Panc1 (cell line): ENCODE measurements at places on chromosomes 4 and X.

GRCh38 chr4:140611854-140612253 lies 43.1 kb upstream of the UCP1 start:
- DNase-seq = no peak

DNA sequence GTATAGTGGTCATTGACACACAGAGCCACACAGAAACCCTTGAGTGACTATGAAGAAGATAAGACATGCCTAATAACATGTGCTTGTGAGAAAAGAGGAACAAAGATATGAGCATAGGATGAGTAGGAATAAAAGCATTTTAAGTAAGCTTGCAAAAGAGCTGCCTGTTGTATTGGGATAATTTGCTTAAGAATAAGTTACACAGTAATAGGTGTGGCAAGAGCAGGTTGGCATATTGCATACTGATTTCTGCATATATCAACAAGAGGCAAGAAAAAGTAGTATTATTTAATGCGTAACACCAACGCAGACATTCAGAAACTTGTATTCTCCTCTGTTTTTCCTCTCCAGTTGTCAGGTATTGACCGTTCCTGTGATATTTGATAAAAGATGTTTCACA lies 111.5 kb upstream of the UGT8 start:
- no peak for DNase-seq

- DNase-seq = no peak
These were observed 601 bp downstream of the SMARCAD1 start for GRCh38 chr4:94208266-94208665.

DNA sequence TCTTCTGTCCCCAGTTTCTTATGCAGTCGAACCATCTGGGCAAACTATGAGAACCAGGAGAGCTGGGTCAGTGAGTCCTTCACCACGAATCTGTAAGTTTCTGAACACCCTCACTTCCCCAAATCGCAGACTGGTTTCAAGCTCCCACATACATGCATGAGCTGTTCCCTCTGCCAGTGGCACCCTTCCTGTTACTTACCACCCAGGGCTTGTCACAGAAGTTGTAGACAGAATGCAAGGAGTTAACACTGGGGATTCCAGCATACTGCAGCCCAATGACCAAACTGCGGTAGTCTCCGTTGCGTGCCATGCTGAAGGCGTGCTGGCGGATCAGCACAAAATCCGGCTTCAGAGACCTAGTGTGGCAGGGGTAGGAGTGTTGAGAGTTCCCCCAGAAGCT lies 14.6 kb downstream of the SYN1 start:
- no peak for DNase-seq

- DNase-seq = no peak
These were observed 69.8 kb downstream of the SHROOM3 start for GRCh38 chr4:76504613-76505465.

DNA sequence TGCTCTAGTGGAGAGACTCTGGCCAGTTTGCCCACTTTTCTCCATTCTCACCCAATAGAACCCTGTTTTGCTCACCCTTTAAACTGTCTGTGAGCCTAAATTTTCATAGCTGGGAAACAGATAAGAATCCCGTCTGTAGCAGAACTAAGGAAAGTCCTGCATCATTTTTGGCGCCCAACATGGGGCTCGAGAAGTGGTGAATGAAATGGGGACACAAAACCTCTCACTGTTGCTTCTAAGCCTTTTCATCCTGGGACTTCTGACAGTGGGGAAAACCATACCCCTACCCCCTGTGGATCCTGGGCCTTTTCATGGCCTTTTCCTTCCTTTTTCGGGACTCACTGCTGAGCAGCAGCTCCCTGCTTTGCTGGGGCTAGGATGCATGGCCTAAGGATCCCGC lies 189.9 kb downstream of the INPP4B start:
- DNase-seq = no peak

DNA sequence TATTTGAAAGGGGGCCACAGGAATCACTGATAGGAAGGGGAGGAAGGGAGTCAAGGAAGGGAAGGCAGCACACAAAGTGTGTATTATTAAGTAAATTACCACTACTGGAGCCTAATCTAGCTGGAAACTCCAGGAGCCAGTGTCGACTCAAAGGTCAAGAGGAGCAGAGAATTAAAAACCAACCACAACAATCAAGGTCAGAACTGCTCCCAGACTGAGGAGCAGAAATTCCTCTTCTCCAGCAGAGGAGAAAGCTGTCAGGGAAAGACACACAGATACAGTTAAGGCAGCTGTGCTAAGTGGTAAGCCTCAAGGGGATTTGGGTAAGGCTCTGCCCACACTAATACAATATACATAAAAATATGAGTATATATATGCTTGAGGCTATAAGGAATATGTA lies 87.5 kb upstream of the PTPN13 start:
- no peak for DNase-seq

DNA sequence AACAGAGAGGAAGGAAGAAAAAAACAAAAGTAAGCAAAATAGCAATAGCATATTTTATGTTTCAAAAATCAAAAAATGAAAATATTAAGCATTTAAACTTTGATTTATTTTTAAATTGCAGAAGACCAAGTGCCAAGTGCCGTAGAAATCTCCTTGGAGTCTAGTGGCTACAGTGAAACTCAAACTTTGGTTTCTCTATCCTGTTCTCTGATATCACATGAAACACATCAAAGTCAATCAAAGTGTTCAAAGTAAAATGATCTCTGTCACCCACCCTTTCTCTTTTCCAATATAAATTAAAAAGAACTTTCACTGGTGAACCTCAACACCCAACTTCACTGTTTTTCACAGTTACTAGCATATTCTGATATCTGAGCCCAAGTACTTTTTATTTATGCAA lies 81.1 kb downstream of the HADH start:
- no peak for DNase-seq

DNA sequence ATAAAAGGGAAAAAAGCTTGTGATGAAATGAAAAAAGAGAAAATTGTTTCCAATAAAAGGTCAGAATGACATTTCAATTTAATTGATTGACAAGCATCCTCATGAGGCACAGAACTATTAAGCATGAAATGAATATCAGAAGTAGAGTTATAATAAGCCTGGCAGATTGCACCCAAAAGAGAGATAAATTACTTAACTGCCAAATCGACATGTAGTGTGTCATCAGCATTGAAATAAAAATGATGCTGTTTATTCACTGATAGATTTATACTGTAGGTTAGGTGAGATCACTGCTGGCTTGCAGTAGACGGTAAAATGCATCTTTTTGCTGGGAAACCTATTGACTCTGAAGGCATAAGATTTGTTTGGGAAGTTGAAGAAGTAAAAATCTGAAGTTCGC lies 507.2 kb downstream of the FSTL5 start:
- no peak for DNase-seq

- DNase-seq = no peak
These were observed 46.9 kb downstream of the HSPA4L start for GRCh38 chr4:127829014-127829413.

DNA sequence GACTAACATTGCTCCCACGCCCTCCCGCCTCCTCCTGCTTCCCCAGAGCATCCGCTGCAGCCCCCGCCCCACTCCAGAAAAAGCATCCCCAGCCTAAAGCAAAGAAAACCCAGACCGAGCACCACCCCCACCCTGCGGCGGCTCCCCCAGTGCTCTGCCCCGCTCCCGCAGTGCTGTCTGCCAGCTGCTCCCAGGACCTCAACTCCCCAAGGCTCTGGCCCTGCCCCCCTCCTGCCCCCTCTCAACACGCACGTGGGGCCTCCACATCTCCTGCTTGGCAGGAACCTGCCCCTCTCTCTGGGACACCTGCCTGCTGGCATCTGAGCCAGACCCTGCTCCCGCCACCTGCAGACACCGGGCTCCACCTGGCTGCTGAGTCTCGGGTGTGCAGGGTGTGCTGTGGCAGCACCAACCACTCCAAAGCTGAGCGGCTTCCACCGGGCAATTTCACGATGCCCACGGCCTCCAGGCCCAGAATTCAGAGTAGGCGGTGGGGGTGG lies 79.4 kb downstream of the FAM53A start:
- no peak for DNase-seq

GRCh38 chr4:129623233-129623875 lies 527.4 kb downstream of the C4orf33 start:
- no peak for DNase-seq

GRCh38 chrX:46367491-46367890 lies 177.7 kb downstream of the ZNF674 start:
- DNase-seq = no peak

DNA sequence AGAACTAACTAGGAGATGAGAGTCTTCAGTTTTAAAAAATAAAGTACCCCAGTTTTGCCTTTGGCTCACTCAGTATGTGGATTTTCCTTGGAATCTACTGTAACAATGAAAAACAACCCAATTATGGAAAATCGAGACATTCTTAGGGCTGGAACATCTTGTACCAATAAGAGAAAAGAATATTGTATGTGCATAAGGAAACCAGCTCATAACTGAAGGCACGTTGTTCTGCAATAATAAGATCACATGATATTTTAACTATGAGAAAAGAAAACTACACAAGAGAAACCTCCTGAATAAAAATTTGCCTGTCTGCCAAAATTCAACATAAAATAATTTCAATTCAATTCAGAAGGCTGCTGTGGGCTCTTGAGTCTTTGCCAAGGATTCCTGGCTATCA lies 261.8 kb upstream of the EDNRA start:
- no peak for DNase-seq

- no peak for DNase-seq
These were observed 92.2 kb upstream of the GATB start for GRCh38 chr4:151853034-151853433.

- DNase-seq = no peak
These were observed 98.6 kb downstream of the LARP7 start for GRCh38 chr4:112735474-112735951.

DNA sequence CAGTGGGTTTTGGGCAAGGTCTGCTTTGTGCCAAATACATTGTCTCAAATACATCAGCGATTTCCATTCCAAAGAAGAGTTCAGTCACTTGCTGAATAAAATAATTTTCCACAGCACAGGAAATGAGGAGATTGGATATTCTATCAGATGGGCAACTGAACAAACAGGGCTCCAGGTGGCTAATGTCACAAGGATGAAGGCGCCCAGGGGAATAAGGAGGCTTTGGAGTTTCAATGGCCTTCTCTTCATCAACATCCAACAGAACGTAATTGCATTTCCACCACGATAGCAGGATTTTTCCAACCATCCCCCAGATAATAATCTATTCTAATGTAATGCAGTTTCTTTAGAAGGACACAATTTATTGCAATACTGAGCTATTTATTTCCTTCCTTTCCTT lies 104.7 kb upstream of the KLHL13 start:
- no peak for DNase-seq

GRCh38 chrX:148466292-148466691 lies 34.1 kb upstream of the AFF2 start:
- no peak for DNase-seq

- no peak for DNase-seq
These were observed 12.9 kb downstream of the GPRIN3 start for GRCh38 chr4:89294573-89295269.

DNA sequence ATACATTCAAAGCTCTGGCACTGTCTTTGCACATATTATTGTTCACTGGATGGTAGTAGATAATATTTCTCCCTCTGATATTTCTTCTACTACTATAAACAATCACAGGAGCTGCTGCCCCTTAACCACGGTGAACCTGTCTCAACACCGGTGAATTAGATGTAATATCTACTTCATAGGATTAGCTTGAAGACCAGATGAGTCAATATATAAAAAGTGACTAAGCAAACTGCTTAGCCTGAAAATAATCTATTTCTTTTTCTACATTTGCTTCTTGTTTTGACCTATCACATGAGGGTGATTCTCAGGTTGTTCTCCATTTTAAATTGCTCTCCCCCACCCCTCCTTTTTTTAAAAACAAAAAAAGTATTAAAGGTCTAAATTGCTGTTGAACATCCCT lies 645.5 kb downstream of the ANKRD50 start:
- no peak for DNase-seq

DNA sequence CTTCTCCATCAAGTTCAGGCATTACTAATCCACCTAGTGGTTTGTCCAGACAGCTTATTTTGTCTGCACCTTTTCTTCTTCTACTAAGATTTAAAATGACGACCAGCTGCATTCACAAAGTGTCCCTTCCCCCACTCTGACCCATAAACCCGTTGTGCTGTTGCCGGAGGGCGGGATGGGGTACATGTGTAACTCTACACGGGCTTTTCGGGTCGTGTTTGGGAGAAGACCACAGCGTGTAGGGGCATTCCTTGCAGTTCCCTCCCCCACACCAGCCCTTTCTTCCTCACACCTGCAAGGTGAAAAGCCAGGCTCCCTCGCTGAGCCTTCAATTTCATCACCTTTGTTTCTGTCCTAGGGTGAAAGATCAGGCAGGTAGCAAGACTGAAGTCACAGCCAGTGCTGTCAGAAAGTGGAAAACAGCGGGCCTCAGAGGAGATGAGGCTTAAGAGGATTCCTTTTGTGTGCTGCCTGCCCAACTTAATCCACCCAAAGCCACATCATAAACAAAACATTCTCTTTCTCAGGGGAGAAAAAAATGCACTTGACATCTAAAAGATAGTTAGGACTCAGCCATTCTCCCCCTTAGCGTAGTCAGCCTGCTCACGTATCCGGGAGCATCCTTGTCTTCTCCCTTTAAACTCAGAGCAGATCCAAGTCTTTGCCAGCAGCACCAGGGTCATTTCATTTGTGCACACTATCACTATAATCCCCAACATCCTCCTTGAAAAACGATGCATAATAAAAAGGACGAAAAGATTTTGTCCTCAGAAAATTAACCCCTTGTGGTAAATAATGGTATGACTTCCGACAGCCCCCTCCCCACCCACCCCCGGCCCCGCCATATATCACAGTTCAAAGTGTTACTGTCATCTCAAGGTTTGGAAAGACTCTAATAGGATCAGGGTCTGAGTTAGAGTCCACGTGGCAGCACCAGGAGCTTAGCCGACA lies 599.0 kb downstream of the RAB28 start:
- no peak for DNase-seq

DNA sequence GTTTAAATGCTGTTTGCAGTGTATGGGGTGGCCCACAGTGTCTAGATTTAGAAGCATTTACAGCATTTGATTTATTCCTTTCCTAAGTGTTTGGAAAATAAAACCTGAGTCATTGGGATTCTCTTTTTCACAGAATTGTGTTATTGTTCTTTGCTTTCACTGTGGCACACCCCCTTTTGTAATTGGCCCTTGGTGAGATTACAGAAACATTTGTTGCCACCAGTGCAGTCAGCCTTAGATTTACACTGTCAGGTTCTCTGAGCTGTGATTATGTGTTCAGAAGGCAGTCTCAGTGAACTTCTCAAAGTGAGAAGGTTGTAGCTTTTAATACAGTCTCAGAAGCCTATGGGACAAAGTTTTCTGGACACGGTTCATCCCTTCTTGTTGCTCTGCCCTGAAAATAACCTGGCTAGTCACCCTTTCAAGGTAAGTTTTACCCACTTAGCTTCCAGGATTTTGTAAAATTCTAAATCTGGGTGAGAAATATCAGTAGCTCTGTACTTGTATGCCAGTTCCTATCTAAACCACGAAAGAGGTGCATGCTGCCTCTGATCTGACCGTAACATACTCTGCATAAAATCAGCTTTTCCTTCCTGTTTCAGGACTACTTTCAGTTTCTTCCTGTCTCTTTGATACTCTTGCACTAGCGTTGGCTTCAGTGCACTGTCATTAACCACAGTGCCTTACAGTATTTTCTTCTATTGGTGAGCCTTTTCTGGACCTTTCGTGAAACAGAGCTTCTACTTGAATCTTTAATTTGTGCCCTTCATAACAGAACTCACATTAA lies 12.6 kb downstream of the RUFY3 start:
- no peak for DNase-seq

GRCh38 chr4:30866907-30867306 lies 146.7 kb downstream of the PCDH7 start:
- no peak for DNase-seq

- DNase-seq = no peak
These were observed 10.2 kb downstream of the PSMD10 start for GRCh38 chrX:108081110-108081509.
